Right lung (tissue), 10 donors: ENCODE measurements at places on chromosomes 7 and 10.

- DNase-seq = peak; percentile 48
These were observed 97.5 kb downstream of the UBE2H start for GRCh38 chr7:129855234-129855673.

DNA sequence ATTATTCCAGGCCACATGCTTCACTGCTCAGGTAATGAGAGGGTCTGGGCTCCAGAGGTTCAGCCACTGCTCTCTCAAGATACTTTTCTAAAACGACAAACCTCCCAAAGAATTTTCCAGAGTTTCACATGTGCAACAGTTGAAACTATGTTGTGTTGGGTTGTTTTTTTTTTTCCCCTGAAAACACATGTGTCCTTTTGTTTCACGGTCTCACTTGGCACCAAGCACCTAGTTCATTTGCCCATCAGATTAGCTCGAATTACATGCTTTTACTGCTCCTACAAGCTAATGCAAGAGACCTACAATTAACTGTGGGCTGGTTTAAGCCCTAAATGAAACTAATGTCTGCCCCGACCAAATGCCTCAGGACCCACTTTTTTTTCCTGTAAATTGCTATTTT, 313.3 kb downstream of the FGFR2 start:
- DNase-seq = peak; percentile 77

DNA sequence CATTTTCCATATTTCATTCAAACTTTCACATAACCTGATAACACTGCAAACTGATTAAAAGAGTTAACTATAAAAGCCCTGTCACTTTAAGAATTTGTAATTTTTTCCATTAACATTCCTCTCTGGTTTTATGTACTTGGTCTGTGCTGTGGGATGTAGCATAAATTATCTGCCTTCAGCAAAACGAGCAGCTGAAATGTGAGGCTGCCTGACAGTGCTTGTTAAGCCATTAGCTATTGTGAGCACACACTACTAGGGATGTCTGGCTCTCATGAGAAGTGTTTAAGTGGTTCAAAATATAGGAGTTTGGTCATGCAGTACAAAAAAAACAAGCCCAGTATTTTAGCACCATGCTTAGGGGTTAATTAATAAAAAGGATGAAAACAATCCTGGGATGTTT, 63.0 kb downstream of the HOXA1 start:
- no peak for DNase-seq

DNA sequence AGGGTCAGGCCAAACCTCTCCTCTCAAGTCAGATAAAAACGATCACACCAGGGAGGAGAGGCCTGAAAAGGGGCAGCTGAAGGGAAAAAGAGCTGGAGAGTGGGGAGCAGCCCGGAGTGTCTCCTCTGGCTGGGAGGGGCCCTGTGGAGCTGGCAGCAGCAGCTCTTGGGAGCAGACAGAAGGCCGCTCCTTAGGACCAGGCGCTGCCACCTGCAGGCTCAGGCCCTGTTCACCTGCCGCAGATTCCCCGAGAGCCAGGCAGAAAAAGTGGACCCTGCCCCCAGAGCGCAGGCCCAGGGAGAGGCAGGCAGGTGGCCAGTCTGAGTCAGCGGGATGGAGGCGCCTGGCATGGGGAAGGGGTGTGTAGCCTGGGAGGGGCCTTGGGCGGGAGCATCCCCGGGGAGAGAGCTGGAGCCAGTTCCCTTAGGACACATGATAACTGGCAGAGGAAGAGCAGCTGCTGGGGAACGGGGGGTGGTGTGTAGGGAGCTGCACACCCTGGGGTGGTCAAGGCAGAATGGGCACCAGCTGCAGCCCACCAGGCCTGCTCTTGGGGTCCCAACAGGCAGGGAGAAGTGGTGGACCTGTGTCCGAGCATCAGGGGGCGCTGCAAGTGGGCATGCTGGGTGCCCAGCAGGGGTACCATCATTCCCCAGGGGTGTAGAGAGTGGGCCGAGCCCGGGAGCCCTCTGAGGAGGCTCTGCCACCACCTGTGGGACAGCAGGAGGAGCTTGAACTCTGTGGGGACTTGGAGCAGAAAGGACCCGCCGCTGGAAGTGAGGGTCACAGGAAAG, 177.2 kb upstream of the RHEB start:
- DNase-seq = no peak

DNA sequence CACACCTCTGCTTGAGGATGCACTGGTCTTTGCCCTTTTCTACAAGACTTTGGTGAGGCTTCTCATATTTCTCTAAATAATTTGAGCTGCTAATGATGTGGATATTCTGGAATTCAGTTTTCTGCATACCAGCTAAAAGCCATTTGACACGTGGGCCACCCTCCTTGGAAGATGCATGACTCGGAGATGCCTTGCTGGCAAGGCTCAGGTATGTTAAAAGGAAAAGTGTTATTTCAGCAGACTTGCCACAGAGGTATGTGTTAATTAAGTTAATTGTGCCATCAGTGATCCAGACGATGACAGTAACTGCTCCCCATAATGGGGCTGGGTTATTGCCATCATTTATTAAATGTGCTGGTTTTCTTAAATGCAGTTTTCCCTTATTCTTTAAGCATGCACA, 8.8 kb upstream of the GFRA1 start:
- DNase-seq = no peak

GRCh38 chr7:10245406-10245805, 728.3 kb upstream of the PHF14 start:
- no peak for DNase-seq

DNA sequence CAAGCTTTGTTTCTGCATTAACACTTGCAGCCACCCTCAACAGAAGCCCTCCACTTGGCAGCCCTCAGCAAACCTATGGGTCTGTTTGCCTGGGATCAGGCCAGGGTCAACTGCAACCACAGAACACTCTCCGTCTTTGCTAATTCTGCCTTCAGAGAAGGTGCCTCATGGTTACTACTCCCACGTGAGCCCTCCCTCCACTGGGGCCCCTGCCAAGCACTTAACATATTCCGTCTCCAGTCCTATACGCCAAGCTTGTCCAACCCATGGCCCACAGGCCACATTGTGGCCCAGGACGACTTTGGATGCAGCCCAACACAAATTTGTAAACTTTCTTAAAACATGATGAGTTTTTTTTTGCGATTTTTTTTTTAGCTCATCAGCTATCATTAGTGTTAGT, 54.7 kb downstream of the HSPA12A start:
- no peak for DNase-seq

GRCh38 chr7:21566094-21566493, 23.3 kb downstream of the DNAH11 start:
- DNase-seq = no peak
